NCI-H1417 (cell line): ENCODE measurements at places on chromosomes 1 and 21.

- no peak for DNase-seq
These were observed 15.7 kb downstream of the GAS5 start for GRCh38 chr1:173852105-173852504.

- no peak for DNase-seq
These were observed 30.5 kb upstream of the PIK3CD start for GRCh38 chr1:9621032-9621431.

DNA sequence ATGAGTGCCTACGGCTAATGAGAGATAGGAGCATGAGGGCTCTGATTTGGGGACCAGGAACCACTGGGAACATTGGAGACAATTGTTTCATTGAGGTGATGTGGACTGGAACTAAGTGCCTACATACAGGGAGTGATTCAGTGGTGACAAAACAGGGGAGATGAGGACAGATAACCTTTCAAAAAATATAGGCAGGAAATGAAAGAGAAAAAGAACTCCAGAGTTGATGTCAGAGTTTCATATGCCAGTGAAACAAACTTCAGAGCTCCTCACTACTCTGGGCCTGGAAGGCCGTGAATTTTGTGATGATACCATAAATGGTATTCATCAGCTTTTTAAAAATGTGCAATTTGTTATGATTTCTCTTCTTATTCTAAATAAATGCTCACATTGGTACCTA lies 39.3 kb downstream of the FASLG start:
- DNase-seq = no peak

GRCh38 chr1:157090771-157091170 lies 8.8 kb downstream of the ETV3L start:
- no peak for DNase-seq

DNA sequence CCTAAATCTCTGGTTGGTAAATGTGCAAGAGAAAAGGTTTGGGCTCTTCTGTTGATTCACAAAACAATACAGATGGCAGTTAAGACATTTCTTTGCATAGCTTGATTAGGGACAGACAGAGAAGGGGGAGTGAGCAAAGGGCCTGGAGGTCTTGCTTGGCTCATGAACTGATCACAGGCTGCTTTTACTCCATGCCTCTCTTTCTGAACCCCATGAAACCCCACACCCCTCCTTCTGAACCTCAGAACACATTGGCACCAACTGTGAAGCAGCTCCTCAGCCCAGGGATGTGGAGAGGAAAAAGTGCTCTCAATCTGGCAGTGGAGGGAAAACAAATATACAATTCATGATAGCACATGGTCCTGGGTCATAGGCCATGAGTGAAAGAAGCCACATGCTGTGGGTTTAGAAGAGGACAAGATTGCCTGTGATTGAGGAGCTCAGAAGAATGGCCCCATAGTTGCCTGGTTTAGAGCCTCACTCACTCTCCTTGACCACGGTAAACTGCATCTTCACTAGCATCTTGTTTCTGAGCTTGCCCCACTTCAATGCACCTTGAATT lies 111.6 kb upstream of the GADD45A start:
- peak; percentile 17 for DNase-seq

DNA sequence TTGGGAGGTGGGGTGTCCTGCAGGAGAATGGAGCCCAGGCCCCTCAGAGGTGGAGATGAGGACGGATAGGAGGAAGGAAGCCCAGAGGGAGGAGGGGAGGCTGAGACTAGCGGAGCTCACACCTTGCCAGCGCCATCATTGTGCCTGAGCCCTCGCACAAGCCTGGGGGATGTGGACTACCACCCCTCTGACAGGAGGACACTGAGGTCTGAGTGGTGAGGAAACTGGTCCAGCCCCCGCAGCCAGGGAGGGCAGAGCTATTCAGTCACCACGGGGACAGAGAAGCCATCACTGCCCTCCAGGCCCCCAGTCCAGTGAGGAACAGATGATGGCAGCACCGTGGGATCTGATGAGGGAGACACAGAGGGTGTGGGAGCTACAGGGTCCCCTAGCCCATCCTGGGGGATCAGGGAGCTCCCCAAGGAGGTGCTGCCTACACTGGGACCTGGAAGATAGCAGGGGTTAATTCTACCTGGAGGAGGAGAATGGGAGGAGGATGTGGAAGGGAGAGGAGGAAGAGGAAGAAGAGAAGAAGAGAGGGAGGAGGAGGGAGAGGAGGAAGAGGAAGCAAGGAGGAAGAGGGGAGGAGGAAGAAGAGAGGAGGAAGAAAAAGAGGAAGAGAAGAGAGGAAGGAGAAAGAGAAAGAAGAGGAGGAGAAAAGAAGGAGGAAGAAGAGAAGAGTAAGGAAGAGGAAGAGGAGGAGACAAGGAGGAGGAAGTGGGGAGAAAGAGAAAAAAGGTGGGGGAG lies 31.0 kb downstream of the MATN1 start:
- no peak for DNase-seq

DNA sequence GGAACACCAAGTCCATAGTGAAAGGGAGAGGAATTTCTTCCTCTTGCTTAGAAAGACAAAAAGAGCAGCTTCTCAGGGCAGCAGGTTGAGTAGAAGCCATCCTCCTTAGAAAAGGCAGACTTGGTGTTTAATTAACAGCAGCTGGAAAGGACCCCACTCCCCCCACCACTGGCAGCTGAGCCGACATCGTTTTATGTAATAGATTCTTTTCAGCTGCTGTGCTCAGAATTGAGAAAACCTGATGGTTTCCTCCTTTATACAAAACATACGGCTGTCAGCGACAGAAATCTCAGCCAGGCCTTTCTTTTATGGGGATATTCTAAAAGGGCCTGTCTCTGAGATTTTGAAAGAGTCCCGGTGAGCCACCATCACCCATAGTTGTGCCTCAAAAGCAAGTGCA lies 49.9 kb downstream of the MAN1C1 start:
- DNase-seq = peak; percentile 52

GRCh38 chr1:240658312-240658960 lies 46.5 kb upstream of the GREM2 start:
- DNase-seq = no peak

GRCh38 chr1:234686035-234686434 lies 76.1 kb upstream of the IRF2BP2 start:
- no peak for DNase-seq

GRCh38 chr1:8544644-8545043 lies 226.7 kb downstream of the SLC45A1 start:
- DNase-seq = no peak

- DNase-seq = no peak
These were observed 35.2 kb upstream of the SERBP1 start for GRCh38 chr1:67465375-67465774.

- no peak for DNase-seq
These were observed 161.8 kb downstream of the DYRK1A start for GRCh38 chr21:37528150-37528937.

GRCh38 chr1:164644774-164645644 lies 86.0 kb downstream of the PBX1 start:
- DNase-seq = no peak

DNA sequence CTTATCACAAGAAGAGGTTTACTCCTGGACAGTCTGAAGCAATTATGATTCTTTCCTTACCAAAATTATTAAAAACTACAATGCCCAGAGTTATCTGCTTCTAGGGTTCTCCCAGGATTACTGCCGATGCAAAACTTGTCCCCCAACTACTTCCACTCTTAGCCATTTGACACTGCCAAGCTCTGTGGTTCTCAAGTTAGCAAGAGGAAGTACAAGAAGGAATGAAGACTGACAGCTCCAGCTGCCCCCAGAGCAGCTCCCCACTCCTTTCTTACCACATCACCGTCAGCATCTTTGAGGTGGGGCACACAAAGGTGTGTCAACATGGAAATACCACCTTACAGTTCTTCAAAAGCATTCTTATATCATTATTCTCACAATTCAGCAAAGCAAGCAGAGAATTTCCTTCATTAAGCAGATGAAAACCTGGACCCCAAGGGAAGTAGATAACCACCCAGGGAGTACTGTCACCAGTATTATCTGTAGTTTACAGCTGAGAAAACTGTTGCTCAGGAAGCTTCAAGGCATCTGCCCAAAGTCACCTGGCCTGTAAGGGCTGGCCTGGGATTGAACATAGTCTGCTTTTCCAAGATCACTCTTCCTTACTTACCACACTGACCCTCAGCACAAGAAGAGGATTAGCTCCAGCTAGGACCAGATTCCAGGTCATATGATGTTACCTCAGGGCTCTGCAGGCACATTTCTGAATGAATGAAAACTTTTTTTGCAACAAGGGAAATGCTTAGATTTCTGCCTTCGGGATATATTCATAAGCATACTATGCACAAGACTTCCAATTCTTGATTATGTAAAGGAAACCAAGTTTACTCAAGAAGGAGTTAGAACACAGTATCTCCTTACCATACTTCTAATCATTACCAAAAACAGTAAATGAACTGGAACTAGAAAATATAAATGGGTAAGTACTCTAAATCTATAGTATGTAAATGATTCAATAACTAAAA lies 9.3 kb downstream of the PSMG1 start:
- DNase-seq = no peak

DNA sequence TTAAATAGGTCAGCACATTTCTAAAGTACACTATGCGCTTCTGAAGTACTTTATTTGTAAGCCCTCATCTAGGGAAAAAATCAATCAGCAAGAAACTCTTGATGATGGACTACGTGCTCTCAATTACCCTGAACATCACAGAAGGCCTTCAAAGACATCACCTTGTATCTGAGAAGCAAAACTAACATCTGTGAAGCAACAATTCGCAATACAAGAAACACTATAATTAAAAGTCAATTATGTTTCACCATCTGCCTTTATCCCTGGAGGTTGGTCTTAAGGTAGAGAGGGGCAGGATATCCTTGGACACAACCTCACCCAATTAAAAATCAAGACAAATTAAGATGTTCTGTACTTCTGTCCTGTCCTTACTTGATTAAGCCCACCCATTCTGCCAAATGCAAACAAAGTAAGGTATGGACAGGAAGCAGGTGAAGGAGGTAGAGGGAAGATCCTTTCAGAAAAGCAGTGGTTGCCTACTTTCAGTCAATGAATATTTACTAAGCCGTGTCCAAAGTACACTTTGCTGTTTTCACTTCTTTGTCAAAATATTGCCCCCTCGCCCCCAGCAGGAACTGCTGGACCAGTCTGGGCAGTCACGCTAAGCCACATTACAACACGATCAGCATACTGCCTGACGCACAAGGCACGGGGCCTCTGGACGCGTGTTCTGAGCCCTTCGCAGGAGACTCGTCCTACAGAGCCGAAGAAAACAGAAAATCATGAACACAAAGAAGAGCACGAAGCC lies 887 bp downstream of the SLC19A2 start:
- DNase-seq = peak; percentile 83

- DNase-seq = no peak
These were observed 562.4 kb upstream of the BEND5 start for GRCh38 chr1:49339043-49339442.

GRCh38 chr1:53728702-53729455 lies 10.1 kb downstream of the GLIS1 start:
- no peak for DNase-seq

DNA sequence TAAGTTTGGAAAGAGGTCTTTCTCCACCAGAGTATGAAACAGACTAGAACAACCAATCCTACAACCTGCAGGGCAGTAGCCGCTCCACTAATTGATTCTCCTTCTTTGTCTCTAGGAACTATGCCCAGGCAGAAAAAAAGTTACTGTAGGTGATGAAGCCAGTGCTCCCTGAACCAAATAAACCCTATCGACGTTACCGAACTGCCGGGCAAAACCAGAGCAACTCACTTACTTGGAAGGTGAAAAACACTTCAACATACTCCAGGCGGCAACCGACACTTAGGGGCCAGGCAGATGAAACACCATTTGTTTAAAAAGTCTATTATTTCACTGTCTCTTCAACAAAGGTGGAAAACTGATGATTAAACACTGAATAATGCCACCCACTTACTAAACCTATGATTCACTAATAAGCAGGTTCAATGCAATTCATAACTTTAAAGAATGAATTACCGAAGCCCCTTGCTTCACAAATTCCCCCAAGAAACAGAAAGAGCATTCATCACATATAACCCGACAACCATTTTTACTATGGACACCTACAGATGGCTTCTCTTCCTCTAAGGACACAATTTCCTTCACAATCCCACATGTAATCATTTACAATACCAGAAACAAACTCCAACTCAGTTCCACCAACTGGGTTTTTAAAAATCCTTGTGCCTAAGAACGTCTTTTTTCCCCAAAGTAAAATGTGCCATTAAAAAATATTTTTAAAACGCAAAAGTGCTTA lies 1.6 kb downstream of the NRIP1 start:
- DNase-seq = no peak

DNA sequence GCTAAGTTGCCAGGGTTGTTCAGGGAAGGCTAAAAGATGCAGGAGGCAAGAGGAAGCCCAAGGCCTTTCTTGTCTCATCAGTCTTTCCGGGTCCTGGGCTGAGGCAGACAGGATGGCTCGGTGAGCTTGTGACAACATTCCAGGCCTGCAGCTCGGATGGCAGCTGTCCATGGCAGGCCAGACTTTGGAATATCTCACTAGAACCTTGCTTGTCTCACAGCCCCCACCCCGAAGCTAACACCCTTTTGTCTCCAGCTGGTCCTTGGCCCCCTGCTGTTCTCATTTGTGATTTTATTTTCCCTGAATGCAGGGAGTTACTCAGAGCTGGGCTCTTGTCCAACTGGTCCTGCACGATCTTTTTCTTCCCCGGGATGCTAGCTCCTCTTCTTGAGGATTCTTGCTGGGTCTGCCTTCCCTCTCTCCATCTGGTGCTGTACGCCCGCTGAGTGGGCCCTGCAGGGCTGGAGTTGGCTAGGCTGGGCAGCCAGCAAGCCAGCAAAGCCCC lies 477.2 kb upstream of the CAMK1G start:
- DNase-seq = no peak

DNA sequence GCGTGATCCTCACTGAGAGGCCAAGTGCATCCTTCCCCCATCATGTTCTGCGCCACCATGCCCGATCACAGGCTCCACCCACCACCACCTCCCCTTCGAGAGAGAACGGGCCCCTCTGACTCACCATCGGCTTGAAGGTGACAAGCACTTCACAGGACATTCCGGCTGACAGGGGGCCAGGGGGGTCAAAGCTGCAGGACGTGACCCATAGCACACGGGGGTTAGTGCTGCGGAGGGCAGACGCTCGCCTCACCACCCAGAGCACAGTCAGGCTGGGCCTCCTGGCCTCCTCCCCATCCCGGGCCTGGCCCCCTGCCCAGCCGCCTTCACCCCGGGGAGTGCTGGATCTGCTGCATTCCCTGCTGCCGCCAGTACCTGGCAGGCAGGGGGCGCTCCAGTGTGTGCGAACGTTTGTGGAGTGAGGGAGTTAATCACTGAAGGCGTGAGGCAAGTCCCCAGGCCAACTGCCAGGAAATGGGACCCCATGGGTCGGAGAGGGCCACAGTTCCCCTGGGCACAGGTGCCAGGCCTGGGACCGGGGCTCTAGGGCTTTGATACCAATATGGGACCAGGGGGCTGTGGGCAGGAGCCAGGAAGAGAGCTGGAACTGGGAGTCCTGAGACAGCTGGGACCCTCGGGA lies 40.9 kb upstream of the TMEM52 start:
- DNase-seq = peak; percentile 59

- DNase-seq = no peak
These were observed 8.7 kb upstream of the BRDT start for GRCh38 chr1:91940496-91940895.

- no peak for DNase-seq
These were observed 48.4 kb downstream of the USP48 start for GRCh38 chr1:21734526-21734925.
